ENCODE measurements at places on chromosomes 11 and 22.

DNA sequence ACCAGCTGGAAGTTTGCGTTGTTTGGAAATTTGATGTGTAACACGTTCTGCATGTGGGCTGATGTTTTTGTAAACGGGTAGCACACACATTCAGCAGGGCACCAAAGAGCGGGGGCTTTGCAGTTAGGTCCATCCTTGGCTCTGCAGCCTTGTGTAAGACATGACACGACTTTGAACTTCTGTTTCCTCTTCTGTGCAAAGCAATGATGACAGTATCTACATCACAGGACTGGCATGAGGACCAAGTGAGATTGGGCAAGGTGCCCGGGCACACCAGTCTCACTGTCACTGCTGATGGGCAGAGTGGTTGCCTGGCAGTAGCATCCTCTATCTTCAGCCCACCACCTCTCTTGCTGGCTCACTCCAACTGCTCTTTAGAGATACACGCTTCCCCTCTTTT, 3.3 kb downstream of the TCN2 start:
- DNase-seq, result no peak

DNA sequence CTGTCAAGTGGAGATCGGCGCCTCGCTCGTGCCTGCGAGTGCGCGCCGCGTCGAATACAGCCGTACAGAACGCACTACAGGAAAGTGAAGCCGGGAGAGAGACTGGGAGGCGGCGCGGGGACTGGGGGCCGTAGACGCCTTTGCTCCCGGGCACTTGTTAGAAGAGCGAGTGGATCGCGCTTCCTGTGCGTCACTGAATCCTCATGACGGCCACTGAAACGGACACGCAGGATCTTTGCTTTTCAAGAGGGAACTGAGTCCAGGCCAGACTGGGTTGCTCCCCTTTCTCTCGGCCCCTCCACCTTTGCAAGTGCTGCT, 314 bp downstream of the RIC8A start:
- no peak for DNase-seq

DNA sequence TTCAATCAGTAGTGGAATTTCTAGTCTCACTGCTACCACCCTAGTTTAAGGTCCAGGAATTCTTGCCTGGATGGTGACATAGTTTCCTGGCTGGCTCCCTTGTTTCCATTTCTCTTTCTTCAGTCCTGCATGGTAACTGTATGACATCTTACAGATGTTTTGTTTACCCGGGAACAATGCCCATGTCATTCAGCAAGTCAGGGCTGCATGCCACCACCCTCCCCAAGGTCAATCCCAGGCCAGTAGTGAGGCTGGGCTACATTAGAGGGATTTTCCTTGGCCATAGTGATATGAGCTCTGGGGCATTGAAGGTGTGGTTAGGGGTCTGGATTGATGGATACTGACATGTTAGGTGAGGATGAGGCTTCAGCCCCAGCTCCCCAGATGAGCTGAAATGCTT, 114.9 kb upstream of the E2F8 start:
- DNase-seq, result no peak

DNA sequence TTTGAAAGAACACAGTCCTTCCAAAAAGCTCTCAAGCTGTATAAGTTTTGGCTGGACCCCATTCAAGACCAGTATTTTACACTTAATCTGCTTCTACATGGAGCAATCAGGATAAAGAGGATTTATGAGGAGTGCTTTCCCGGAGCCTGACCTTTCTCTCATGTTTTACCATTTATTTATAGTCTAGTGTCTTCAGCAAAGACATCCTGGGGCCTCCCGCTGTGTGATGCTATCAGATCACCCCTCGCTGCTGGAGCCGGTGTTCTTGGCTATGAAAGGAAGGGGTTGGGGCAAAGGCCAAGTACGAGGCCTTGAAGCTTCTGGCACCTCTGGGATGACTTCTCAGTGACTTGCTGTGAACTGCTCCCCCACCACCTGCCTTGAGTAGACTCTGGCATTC, 189.6 kb downstream of the ADAMTS15 start:
- no peak for DNase-seq

DNA sequence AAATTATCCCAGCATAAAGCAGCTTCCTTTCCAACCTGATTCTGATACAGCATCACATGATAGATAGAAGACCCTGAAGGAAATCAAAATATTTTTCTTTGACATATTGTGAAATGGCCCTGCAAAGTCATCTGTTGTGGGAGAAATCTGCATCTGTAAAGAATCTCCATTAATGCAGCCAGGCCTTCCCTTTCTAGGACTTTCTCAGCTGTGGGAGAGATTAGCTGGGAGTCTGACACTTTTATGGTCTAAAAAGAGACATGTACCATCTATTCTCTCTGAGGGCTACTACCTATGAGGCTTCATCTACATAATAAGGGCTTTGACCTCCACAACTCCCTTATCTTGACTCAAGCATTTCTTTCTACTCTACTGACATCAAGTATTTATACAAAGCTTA, 238.1 kb downstream of the SWAP70 start:
- no peak for DNase-seq

GRCh38 chr11:25891960-25892359, 440.0 kb upstream of the ANO3 start:
- no peak for DNase-seq

DNA sequence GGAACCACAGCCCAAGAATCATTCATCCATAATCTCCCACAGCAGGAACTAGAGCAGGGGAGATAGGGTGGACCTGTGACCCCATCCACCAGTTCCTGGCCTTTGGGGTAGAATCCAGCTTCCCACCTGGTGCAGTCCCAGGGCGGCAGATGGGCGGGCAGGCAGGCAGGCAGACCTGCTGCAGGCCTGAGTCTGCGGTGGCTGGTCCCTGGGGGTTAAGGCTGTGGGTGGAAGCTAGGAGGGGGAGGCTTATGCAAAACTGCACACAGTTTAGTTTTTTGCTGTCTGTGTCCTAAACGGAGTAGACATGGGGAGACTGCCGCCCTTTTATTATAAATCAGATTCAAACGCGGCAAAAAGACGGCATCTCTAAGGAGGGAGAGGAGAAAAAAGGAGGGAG, 4.5 kb upstream of the NEFH start:
- DNase-seq, result no peak

- peak; percentile 55 for DNase-seq
Measured at GRCh38 chr11:61028135-61028729, 56.8 kb downstream of the CD6 start.

DNA sequence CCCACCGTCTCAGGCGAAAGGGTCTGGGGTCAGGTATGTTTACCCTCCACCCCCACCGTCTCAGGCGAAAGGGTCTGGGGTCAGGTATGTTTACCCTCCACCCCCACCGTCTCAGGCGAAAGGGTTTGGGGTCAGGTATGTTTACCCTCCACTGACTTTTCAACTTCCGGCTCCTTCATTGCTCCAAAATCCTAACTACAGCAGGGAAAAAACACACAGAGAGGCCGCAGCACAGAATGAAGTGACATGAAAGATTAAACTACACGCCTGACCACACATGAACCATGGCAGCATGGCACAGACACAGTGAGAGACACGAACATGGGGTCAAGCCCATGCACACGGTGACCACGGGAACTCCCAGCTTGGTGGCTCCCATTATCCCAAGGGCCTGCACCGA, 634.9 kb upstream of the B3GAT1 start:
- DNase-seq, result no peak

GRCh38 chr22:35008213-35008612, 57.7 kb upstream of the ISX start:
- DNase-seq, result no peak

GRCh38 chr11:61569701-61570100, 11.2 kb downstream of the SYT7 start:
- DNase-seq, result no peak

DNA sequence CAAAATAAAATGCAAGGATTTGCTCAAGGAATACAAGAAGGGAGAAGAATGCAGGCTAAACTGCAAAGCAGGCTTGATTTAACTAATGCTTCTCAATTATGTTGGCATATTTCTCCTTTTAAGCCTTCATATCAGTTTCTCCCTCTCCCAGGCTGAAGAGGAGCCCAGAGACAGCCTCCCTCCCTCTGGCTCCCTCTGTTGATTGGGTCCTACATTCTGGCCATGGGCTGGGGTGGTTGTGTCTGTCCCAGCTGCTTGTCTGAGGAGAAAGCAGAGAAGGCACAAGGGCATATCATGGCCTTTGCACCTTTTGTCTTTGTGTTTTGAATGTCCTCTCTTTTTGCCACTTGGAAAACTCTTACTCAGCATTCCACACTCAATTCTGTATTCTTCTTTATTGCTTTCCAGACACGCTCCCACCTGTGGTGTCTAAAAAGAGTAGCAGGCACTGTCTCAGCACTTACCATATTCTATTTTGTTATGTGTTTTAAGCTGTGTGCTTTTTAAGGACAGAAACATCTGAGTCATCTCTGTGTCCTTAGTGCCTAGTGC, 77.4 kb downstream of the INSC start:
- DNase-seq, result no peak

- no peak for DNase-seq
Measured at GRCh38 chr11:75014129-75014528, 25.4 kb downstream of the NEU3 start.

GRCh38 chr11:22666688-22667439, 453 bp downstream of the GAS2 start:
- peak; percentile 77 for DNase-seq

Data from DMS79 treated with DMSO at 0.1 percent for 48 hours (cell line).